CD4-positive, alpha-beta T cell treated with Interleukin-6 at 100 ng/mL for 8 hours (primary cell): ENCODE measurements at places on chromosomes 6 and 20.

DNA sequence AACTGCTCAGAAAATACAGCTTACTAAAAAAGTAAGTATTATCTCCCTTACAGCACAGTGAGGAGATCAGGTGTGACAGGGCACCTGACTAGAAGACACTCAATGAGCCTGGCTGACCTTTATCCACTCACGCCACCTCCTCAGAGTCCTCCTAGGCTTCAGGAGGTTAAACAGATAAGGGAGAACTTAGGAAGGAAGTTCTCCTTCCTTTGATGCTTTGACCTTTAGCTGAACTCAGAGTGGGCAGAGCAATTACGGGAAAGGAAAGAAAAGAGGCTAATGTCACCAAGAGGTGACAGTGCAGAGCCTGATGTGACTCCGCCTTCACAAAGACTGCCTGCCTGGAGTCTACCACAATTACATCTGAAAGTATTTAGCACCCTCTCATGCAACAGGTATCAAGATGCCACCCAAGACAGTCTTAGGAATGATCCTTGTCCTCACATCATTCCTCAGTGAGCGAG, 36.7 kb downstream of the MAN1A1 start:
- DNase-seq = peak; percentile 37

- no peak for DNase-seq
These were observed 221.9 kb downstream of the TBC1D32 start for GRCh38 chr6:121112356-121112755.

- no peak for DNase-seq
These were observed 284.2 kb downstream of the HACE1 start for GRCh38 chr6:104575536-104575935.

- DNase-seq = no peak
These were observed 24.9 kb downstream of the DEFB125 start for GRCh38 chr20:112396-112795.

GRCh38 chr6:37763413-37763812, 56.1 kb upstream of the ZFAND3 start:
- DNase-seq = no peak
